ENCODE measurements at places on chromosomes 4 and X.

DNA sequence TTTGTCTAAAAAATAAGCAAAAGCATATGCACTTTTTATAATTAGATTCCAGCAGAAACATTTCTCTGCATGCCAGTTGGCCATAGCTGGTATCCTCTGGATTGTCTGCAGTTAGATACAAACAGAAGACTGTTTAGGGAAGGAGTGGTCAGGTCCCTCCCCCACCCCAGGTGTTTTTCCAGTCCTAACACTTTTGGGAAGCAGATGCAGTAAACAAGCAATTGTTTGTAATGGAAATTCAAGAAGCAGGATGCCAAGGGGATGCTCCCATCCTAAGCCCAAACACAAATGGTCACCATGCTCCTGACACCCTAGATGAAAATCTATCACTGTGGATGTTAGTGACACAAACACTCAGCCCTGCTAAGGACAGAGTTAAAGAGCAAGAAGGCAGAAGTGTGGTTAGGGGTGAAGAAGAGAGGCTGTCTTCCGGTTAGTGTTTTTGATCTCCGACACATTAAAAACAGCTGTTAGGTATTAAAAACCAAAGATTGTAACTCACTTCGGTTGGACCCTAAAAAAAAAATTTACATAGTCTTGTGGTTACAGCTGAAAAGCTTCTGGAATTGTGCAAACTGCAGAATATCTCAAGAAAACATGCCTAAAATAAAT, 7.9 kb downstream of the LEF1 start:
- no peak for DNase-seq

DNA sequence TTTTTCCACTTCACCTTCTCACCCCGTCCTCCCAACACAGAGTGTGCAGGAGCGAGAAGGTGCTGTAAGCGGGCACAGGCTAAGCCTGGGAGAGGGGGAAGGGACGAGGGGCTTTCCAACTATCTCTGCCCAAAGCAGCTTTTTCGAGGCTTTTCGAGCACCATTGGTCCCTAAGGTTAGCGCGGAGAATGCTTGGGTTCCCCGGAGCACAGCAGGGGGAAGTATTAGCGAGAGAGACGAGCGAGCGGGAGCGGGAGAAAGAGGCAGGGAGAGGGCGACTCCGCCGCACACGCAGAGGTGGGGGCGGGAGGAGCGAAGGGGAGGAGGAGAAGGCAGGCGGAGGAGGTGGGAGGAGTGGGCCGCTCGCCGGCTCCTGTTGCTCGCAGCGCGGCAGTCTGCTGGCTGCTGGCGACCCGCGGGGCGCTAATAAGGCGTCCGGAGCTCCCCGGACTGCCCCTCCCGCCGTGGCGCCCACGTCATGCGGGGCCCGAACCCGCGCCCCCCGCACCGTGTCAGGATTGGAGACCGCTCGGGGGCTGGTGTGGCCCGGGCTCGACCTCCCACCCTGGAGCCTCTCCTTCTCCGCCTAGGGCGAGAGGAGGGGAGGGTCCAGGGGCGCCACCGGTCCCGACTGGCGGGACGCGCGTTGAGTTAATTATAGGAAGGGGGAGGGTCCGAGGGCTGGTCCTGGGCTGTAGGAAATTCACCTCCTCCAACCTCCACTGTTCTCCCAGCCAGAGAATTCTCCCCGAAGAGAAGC, at the start of gene ADAMTS3:
Gene ADAMTS3, minus strand, starts transcription at position 263 of the 760 bp plus-strand sequence. CDS start 459 bp downstream, outside the sequence.
- no peak for DNase-seq

GRCh38 chrX:107674480-107675364, 46.4 kb downstream of the PRPS1 start:
- DNase-seq = no peak

DNA sequence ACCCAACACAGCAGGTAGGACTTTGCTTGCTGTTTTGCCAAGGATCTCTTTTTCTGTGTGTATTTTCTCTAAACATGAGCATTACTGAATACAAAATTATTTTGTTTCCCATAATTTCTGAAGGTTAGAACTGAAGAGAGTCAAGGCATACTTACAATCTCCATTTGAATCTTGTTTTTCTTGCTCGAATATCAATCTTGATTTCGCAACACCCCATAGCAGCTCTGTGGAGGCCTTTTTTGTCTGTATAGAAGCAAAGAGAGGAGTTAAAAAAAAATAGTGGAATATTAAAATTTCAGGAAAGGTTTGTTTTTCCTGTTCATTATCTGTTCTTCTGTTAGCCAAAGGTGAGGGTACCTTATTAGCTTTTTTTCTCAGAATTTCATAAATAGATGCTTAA, 92.9 kb downstream of the TNIP2 start:
- DNase-seq = no peak

- no peak for DNase-seq
Measured at GRCh38 chrX:109889289-109890006, 113.5 kb upstream of the TMEM164 start.

- DNase-seq = no peak
Measured at GRCh38 chr4:80619070-80619674, 283.6 kb downstream of the CFAP299 start.

DNA sequence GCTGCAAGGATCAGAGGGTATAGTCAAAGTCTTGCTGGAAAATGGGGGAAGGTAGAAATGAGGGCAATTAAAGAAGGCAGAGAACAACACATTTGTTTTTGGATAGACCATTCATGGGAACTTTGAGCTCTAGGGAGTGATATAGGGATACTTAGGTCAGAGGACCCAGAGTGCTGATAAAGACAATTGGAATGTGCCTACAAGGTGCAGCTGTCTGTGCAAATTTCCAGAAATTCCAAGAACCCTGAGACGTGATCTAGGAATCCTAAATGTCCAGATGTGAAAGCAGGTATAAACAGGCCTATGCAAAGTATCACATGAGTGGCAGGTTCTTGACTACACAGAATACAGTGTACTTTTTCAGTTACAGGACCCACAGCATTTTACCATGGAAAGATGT, 24.2 kb downstream of the FNIP2 start:
- DNase-seq = no peak

GRCh38 chr4:2045518-2045951, 13.6 kb upstream of the NAT8L start:
- no peak for DNase-seq

DNA sequence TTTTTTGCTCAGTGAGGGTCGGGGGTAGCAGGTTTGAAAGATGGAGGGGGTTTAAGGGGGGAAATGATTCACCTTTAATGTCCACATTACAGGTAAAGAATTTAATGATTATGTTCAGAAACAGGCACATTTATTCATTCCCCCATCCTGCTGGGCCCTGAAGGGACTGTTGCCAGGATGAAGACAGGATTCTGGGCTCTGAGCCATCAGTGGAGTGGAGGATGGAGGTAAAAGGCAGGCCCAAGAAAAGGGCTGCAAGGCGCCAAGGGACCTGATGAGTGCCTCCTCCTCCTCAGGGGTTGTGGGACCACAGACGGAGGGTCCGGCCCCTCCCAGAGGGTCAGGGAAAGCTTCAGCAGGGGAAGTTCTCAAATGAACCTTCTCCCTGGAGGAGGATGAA, 40.4 kb upstream of the PROM1 start:
- DNase-seq = no peak

- no peak for DNase-seq
Measured at GRCh38 chrX:41512394-41512793, 65.3 kb downstream of the NYX start.

GRCh38 chrX:130224810-130225209, 43.9 kb downstream of the ZNF280C start:
- no peak for DNase-seq

DNA sequence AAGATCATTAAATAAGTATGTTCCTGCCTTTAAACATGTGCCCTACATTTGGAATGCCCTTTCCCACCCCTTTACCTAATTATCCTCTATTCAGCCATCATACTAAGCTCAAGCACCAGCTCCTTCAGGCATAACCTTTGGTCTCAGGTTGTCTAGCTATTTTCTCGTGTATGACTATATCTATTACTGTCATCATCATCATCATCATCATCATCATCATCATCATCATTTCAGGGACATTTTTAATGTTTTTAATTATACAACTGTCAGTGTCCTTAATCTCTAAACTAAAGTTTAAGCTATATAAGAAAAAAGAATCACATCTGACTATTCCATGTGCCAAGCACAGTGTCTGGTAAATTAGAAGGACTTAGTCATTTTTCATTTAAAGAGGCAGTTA, 214.6 kb upstream of the CTSO start:
- DNase-seq = no peak

DNA sequence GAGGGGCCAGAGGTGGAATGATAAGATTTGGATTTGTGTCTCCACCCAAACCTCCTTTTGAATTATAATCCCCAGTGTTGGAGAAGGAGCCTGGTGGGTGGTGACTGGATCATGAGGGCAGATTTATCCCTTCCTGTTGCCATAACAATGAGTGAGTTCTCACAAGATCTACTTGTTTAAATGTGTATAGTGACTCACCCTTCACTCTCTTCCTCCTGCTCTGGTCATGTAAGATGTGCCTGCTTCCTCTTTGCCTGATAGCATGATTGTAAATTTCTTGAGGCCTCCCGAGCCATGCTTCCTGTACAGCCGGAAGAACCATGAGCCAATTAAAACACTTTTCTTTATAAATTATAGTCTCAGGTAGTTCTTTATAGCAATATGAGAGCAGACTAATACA, 348.6 kb downstream of the AR start:
- no peak for DNase-seq

DNA sequence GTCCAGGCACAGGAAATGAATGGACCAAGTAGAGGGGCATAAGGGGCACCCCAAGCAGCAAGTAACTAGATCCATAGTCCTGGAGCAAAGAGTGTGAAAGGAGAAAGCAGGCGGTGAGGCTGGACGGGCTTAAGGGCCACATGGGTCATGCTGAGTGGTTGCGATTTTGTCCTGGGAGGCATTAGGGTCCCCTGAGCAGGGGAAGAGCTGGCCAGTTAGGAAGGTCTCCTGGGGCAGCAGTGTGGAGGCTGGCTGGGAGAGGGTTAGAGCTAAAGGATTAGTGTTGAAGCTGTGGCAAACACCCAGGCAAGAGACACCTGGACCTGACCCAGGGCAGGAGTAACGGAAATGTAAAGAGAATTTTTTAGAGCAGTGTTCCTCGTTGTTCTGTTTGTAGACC, 26.5 kb downstream of the MYOZ2 start:
- DNase-seq = no peak

- no peak for DNase-seq
Measured at GRCh38 chr4:7699031-7699430, 240.6 kb downstream of the AFAP1 start.

GRCh38 chr4:106369456-106370060, 980 bp upstream of the GIMD1 start:
- DNase-seq = no peak

DNA sequence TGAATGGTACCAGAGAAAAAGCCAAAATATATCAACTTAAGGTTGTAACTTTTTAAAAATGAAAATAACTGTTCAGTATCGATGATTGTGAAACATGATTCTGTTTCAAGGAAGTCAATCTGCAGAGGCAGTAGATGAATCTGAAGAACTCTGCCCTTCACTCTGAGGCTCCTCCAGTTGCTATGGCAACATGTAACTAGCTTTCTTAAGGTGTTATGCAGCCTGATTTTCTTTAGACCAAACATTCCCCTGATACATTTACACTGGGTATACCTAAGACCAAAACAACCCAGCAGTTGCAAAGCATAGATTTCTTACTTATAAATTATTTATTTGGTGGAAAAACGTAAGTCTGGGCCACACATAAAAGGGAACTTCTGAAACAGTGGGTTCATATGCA, 133.6 kb upstream of the RASGEF1B start:
- no peak for DNase-seq
